Activated CD8-positive, alpha-beta memory T cell treated with anti-CD3 and anti-CD28 coated beads, Interleukin-2, amount 50 U/mL, for 4 hours (primary cell): ENCODE measurements at places on chromosomes 2 and 18.

DNA sequence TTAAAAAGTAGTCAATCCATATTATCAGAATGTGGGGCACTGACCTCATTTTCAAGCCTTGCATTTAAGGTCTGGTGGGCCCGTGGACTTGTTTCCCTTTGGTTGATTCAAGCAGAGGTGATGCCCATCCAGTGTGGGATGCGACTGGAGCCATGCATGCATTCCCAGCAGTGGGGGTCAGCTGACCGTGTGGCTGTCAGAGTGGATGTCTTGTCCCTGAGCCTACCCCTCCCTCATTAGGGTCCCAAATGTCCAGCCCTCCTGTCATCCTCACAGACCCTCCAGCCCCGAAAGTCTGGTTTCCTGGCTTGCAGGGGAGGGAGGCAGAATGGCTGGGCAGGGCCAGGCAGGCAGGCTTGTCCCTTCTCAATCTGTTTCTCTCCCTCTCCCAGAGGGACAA lies 67.3 kb upstream of the SH3RF3 start:
- DNase-seq = no peak

DNA sequence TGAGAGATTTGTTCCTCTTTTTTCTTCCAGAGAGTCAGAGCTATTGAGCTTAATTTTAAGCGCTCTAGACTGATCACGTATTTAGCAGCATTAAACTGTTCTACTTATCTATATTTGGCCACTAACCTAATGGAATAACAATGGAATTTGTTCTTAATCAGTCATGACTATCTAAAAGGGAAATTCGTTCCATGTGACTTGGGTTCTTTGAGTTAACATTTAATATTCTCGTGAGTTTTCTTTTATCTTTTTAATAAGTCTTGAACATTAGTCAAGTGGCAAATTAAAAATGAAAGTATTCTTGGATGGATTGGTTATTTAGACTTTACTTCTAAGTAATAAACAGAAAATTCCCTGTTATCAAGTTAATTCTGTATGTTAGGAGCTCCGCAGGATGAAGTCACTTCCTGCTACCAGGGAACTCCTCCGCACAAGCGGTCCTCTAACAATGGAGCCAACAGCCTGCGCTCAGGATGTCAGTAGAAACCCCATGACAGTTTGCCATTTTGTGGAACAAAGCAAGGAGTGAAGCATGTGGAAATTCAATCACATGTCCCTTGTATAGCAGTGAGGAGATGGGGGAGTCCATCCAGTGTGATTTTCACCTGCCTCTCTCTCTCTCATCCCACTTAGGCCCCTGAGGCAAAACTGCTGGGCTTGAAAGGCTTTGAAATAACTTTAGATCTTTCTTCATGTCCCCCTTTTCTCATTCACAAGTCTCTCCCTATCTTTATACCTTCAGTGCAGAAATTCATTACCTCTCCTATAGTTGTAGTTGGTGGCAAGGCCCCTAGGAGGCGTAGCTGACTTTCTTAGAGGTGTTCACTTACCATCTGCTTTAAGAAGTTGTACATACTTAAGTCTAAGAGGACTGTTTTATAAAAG lies 138.1 kb downstream of the WDR7 start:
- DNase-seq = no peak

DNA sequence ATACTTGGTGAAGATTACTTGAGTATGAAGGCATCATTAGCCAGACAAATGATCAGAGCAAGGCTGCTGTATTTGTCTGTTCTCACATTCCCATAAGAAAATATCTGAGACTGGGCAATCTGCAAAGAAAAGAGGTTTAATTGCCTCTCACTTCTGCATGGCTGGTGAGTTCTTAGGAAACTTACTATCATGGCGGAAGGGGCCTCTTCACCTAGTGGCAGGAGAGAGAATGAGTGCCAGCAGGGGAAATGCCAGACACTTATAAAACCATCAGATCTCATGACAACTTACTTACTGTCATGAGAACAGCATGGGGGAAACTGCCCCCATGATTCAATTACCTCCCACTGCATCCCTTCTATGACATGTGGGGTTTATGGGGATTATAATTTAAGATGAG lies 452.3 kb downstream of the GALR1 start:
- DNase-seq = no peak

- peak; percentile 80 for DNase-seq
Measured at GRCh38 chr2:64330281-64331113, 123.5 kb upstream of the LGALSL start.

DNA sequence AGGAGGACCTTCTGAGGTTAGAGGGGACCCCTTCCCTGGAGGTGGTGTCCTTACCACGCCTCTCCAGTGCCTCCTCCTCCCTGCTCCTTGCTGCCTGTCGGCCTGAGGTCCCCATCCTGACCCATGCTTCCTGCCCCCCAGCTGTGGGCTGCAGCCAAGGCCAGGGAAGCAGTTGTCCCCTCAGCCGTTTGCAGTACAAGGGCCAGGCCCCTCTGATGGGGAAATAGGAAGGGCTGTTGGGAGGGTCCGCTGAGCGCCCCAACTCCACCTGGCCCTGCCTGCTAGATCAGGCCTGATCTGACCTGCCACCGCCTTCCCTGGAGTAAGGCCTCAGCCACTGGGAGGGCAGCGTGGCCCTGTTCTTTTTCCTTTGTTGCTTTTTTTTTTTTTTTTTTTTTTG lies 219.8 kb downstream of the KLHL29 start:
- DNase-seq = peak; percentile 4

GRCh38 chr2:30104307-30104706 lies 42.5 kb upstream of the YPEL5 start:
- DNase-seq = no peak

DNA sequence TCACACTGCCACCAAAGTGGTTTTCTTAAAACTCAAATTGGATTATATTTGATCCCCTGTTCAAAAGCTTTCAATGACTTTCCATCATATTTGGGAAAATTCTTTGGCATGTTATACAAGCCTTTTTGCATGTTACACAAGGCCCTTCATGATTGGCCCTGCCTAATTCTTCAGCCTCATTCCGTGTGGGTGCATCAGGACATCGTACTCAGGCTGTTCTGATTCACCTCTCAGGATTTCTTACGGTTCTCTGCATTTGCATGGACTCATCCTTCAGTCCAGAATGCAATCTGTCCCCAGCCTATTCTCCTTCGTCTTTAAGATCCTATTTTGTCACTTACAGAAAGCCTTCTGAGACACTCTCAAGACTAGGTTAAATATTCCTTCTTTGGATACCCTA lies 107.8 kb downstream of the LYPD1 start:
- no peak for DNase-seq

- no peak for DNase-seq
Measured at GRCh38 chr2:148888003-148888501, 13.0 kb downstream of the KIF5C start.

DNA sequence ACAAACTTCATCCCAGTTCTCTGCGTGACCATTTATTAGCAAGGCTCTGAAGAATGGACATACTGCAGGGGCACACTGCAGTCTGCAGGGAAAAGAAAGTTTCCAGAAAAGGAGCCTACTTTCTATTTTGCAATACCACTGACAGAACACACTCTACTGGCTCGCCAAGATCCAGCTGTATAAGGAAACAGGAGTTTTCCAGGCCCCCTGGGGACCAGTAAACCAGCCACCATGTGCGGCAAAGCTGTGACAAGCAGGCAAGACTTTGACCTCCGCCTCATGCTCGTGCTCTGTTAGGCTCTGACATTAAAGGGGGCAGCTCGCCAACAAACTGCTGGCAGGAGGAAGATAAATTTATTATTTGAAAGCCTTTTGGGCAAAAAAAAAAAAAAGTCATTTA lies 67.3 kb downstream of the CCBE1 start:
- DNase-seq = no peak
